ENCODE measurements at places on chromosomes 2 and 18.

DNA sequence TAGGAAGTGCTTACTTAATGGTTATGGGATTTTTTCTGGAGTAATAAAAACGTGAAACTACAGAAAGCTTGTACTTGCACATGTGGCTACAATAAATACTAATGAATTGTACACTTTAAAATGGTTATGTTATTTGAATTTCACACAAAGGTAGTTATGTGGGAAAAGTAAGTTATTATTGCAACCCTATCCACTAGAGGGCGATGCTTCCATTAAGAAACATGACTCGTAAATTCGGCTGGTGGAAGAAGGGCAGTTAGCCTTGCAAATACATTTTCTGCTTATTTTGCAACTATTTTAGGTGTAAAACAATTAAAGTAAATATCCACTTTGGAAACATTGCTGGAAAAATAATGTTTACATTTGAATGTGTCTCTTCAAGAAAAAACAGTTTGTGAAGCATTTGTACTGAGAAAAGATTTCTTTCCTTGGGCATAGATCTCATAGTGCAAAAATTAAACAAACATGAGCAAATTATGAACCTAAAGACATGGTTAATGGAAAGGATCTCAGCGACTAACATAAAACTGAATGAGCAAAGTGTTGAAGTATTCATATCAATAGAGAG, 68.1 kb upstream of the CSRNP3 start:
- peak; percentile 57 for DNase-seq

DNA sequence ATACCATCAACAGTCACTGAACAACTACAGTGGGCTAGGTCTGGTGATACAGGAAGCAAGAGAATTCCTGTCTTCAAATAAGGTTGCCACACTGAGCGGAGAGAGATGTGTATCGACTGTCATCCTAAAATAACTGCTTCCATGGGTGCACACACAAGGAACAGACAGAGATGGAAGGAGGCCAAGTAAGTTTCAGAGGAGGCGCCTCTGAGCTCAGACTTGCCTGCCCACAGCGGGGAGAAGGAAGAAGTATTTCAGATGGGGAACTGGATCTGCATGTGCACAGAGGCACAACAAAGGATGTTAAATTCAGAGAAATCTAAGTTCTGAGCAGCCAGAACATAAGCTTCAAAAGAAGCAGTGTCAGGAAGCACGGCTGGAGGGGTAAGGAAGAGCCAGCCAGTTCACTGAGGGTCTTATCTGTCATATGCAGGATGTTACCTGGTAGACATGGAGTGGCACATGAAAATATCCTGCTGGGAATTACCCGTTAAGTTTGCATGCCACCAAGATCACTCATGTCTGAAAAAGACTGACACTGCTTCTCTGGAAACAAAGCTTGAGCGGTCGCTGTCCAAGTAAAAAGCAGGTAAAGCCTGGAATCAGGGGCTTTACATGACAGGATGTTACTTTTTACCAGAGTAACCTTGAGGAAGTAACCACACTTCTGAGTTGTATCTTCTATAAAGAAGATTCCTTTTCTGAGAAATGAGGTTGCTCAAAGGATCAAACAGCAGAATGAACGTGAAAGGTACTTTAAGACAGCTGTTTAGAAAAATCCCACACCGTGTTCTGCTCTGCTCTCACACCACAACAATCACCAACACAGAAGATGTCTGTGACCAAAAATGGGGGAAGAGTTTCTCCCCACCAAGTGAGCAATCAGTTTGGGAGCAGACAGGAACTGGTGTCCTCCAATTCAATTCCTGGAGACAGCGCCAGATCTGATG, 260.2 kb downstream of the NBAS start:
- no peak for DNase-seq

GRCh38 chr2:108257757-108258331, 18.1 kb downstream of the SULT1C3 start:
- DNase-seq: no peak

GRCh38 chr2:33168425-33168824, 221.7 kb downstream of the LTBP1 start:
- no peak for DNase-seq

DNA sequence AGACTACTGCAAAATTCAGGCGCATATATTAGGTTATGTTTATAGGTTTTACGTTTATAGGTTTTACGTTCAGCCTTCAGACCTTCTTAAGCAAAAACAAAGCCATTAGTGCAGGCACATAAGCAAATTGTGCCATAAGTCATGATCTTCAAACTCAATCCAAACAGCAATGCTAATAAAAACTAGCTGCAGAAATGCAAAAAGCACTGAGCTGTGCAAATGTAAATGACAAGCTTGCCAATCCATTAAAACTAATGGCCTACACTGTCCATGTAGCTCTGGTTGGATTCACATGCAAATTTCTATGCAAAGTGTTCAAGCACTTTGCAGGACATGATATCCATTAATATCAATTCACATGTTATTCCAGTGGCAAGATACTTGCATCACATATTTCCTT, 50.9 kb downstream of the LRPPRC start:
- no peak for DNase-seq

All from astrocyte (in vitro differentiated cells and primary cell).